ENCODE measurements at places on chromosomes 2 and 18.

DNA sequence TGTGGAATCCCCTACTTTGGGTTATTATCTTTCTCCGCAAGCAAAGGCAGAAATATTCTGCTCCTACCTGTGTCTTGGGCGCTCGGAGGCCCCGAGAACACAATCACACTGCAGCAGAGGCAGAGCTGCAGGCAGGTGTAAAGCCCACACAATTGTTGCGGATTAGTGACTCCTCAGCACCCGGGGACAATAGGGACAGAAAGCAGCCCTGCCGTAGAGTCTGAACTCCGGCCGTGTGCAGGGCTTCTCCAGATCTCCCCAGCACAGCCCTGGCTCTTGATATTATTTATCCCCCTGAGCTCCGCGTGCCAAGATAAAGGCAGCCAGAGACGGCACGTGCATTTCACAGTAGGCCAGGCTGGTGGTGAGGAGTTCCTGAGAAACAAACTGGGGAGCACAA is 229.2 kb downstream of the EN1 start:
- no peak for DNase-seq

DNA sequence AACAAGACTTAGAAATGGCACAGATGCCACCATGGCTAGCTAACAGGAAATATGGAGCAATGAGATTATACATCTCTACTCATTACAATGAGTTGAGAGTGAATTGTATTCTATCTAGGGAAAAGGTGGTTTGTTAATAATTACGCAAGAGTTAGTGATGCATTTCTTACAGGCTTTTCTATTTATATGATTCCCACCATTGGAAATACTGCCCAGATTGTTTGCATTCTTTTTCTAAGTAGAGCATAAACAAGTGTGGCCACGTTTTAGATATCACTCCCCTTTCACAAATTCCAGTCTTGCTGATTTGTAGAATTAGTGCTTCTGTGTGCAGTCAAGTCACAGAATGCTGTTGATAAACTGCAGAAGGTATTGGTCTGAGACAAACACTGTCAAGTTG is 56.6 kb downstream of the ZNF804A start:
- DNase-seq: no peak

- no peak for DNase-seq
Observed at GRCh38 chr2:133158442-133158841, 409.8 kb downstream of the NCKAP5 start.

DNA sequence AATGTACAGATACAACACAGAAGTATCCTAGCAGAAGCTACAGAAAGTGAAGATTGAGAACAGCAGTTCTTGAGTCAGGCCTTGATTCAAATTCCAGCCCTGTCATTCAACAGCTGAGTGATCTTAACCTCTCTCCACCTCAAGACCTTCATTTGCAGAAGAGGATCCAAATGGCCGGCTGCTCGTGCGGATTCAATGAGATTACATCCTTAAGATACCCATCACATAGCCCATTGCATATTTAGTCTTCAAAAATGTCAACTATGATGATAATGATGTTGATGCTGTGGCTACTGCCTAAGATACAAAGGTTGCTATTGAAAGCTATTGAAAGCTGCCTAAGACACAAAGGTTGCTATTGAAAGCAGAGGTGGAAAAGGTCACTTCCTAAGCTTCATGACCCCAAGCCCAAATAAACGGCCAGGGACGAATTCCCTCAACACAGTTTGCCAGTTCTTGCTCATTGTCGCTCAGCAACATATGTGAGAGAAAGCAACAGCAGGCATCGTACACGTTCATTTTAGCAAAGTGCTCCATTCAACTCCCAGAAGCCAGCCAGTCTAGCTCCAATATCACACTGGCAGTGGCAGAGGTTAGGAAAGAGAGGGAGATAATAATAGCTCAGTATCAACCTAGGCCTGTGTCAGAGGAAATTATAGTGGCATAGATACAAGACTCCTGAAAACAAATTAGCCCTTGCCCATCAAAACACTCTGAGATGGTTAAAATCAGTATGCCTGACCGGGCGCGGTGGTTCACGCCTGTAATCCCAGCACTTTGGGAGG is 36.1 kb downstream of the MRPL35 start:
- no peak for DNase-seq

DNA sequence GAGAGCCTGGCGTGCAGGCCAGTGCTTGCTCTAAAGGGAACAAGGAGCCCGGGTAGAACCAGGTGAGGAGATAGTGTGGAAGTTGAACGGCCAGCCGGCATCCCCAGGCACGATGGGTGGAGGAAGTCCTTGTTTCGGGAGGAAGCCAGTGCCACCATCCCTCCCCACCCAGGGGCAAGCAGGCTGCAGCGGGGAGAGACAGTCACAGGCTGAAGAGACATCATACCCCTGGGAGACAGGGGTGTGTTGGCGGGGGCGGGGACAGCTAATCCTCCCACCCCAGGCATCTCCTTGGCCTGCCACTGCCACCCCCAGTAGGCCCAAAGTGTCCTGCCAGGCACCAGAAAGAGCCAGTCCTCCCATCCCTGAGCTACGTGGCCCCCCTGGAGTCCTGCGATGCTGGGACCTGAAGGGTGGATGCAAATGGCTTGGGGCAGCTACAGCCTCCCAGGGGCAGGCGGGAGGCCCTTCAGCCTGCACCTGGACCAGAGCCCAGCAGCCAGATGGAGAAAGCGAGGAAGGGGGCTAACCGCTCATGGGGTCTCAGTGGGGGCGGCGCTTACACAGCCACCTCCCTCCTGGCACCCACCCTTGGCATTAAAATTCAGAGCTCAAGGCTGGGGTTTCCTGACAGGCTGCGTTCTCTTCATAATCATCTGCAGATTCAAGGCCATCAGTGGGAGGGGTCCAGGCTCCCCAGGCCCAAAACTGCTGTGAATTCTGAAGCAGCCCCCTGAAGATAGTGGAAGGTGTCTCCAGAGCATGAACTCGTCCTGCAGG is 14.8 kb upstream of the GPR55 start:
- DNase-seq: no peak

DNA sequence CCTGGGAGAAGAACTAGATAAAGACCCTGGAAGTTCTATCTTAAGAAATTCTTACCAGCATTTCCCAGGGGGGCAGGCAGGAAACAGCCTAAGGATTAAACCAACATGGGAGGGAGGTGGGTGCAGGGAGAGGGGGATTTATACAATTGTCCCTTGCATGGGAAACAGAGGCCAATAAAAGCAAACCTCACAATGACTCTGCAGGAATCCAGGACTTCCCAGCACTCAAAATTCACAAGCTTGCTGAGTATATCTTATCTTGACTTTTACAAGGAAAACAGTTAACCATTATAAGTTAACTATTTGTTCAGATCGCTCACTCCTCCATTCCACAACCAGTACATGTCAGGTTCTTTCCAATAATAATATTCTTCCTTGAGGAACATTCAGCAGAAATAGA is 241.3 kb downstream of the MREG start:
- no peak for DNase-seq

GRCh38 chr2:240791221-240791800 is 28.7 kb downstream of the KIF1A start:
- DNase-seq: no peak

DNA sequence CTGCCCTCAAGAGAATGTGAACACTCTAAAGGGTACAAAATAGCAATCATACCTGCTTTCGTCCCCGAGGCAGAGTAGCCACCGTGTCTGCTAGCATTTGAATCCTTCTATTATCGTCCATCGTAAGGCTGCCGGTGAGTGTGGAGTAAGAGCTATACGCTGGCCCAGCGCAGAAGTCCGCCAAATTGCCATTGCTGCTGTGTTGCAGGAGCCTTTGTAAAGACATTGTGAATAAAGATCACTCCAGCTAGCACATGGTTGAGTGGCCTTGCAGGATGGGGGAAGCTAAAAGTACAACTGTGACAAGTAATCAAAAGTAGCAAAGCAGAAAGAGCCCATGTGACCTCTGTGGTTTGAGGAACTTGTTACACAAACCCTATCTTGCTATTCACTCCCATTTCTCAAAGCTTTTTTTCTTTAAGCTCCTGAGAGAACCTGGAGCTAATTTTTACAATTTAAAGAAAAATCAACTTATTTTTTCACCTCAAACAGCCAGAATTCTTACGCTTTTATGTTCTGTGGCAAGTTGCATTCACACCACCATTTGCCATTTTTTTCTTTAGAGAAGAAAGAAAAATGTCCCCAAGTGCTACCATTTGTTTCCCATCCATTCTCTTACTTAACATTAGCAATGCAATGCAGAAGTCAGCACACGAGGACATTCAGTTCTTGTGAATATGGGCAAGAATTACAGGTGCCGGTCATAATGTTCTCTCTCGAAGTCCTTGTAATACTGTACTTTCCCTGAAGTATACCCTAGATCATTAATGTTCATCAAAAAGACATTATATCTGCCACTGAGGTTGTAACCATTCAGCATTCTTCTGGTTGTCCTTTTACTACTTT is at the start of gene CYTIP:
Gene CYTIP (minus strand): TSS at position 295 of the 846 bp plus-strand sequence. CDS start 69 bp downstream, at position 226.
- peak; percentile 87 for DNase-seq

DNA sequence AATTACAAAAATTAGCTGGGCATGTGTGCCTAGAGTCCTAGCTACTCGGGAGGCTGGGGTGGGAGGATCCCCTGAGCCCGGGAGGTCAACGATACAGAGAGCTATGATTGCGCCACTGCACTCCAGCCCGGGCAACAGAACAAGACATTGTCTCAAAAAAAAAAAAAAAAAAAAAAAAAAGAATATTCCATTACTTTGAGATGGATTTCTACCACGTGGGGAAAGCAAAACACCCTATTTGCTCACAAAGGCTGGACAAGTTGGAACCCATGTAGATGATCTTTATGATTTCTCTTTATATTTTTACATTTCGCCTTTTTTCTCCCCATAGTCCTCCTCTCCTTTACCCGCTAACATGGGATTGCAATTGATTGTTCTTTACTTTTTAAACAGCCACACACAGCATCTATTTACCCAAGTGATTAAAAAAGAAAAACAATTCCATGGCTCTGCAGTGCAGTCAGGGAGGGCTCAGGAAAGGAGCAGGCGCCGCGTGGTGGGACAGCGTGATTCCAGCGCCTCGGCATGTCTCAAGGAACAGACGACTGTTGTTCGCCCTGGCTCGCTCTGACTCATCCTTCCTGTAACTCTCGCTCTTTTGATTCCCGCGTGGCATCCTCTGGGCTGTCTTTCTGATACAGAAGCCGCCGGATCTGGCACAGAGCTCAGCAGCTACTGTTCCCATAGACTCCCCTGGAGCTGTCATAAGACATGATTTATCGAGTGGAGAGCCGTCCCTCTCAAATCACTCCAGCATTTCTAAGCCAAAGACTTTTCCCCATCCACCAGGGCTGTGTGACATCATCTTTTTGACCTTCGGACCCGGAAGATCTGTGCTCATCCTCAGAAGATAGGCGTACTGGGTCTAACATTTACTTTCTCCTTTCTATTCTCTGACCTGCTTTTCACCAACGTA is 230.4 kb upstream of the AGAP1 start:
- DNase-seq: no peak

- peak; percentile 77 for DNase-seq
Observed at GRCh38 chr2:232292395-232293154, 86.0 kb upstream of the ALPP start.

DNA sequence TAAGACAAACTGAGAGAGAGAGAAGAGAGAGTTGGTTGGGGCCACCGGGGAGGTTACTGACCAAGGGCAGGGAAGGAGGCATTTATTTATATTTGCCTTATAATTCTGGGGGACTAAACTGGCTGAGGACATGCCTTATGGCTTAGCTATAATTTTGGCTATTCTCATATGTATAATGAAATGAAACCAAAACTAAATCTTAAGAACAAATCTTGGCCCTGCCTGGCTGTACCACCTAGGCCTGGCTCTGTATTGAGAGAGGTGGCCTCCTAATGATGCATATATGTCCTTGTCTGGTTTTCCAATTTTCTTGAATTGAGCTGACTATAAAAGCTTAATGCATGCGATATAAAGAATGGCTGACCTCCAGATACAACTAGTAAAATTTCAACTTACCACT is 3.5 kb upstream of the PPP1CB start:
- no peak for DNase-seq

DNA sequence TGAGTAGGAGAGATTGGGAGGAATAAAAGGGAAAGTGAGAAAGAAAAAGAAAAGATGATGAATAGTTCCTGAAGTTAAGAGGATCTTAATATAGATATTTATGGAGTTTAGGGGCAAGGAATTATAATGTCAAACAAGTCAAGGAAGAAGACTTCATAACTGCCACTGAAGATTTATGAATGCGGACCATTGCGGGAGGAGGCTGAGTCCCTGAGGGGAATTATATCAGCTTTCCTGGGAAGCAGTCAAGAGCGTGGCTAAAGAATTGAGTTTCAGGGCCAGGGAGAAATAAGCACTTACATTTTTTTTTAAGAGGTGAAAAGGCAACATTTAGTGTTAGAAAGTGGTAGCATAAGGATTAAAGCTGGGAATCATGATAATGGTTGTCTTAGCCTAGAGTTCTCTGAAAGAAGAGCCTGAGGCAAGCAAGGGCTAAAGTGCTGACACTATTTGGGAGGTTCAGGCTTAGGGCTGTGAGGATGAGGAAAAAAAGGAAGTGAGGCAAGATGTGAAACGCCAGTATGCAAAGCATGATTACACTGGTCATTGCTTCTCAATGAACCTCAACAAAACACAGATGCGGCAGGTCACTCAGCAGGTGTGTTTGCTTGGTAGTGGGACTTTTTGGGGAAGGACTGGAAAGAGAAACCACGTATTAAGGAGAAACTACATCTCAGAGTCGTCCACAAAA is 217.1 kb downstream of the SLC4A3 start:
- DNase-seq: no peak

DNA sequence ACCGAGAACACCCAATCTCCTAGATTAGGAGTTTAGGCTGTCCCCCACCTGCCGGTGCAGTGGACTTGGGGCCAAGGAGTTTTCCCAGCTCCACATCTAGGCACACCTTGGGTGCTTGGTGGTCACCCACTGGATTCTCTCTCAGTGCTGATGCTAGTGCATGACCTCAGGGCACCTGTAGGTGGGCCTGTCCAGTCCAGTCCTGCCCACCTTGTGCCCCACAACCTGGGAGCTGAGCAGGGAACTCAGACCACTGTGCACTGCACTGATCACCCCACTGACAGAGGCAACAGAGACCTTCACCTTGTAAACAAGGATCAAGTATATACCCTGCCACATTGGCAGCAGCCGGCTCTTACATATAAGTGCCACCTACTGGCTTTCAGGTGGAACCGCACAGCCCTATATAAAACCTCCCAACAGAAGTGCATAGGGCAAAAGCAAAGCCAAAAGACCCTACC is 12.7 kb upstream of the CDH19 start:
- no peak for DNase-seq

GRCh38 chr18:23903971-23904370 is 110.6 kb upstream of the TTC39C start:
- DNase-seq: no peak

DNA sequence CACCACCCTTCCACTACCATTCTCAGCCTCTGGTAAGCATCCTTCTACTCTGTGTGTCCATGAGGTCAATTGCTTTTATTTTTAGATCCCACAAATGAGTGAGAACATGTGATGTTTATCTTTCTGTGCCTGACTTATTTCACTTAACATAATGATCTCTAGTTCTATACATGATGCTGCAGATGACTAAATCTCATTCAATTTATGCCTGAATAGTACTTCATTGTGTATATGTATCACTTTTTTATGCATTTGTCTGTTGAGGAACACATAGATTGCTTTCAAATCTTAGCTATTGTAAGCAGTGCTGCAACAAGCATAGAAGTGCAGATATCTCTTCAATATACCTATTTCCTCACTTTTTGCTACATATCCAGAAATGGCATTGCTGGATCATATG is 733.3 kb downstream of the SUCLG1 start:
- no peak for DNase-seq

Measured in activated CD8-positive, alpha-beta T cell treated with anti-CD3 and anti-CD28 coated beads, Interleukin-2, amount 10 ng/mL, durations not matched to agents 7 days and 5 days (primary cell).